ENCODE measurements at places on chromosomes 1 and 21. TPM values are rescaled to one million over a fixed set of nuclear protein-coding genes. Genes with fewer than 3 reads are reported as not detected.

DNA sequence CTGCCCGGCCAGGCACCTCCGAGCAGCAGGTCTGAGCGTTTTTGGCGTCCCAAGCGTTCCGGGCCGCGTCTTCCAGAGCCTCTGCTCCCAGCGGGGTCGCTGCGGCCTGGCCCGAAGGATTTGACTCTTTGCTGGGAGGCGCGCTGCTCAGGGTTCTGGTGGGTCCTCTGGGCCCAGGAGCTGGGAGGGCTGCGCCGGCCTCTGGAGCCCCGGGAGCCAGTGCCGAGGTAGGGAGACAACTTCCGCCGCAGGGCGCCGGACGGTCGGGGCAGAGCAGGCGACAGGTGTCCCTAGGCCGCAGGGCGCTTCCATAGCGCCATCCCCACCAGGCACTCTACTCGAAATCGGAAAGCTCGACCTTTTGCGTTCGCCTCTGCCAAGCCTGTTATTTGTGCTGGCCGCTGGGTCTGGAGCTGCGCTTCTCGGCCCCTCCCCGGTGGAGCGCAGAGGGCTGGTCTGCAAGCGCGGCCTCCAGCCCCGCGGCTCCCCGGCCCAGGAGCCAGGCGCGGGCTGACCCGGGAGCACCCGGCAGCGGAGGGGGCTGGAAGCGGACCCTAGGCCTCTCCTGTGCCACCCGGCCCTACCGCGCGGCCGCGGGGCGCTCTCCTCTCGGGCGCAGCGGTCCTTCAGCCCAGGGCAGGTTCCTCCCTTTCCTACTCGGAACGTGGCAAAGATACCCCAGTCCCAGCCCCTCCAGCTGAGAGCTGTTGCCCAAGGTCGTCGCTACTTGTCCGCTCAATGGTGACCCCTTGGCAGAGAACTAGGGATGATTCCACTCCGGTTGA, 2.2 kb downstream of the SIM2 start:
- peak; percentile 15 for DNase-seq

GRCh38 chr1:83735526-83735925, 263.4 kb downstream of the TTLL7 start:
- DNase-seq = no peak

- no peak for DNase-seq
These were observed 4.1 kb downstream of the DDOST start for GRCh38 chr1:20657024-20657423.

DNA sequence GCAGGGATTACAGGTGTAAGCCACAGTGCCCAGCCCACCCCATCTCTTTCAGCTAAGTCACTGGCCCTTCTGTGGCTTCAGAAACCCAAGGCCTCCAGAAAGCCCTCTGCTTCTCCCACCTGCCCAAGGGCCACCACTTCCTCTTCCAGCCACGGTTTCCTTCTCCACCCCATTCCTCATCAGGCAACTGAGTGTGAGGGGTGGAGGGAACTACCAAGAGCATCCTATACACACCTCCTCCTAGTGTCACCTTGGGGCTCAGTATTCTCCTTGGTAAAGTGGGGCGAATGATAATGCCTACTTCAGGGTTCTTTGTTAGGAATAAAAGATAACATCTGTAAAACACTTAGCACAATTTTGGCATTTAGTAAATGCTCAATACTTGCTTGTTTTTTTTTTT, 30.0 kb downstream of the KNCN start:
- DNase-seq = peak; percentile 50

- DNase-seq = peak; percentile 60
These were observed 61.2 kb downstream of the GBP6 start for GRCh38 chr1:89425056-89425455.

DNA sequence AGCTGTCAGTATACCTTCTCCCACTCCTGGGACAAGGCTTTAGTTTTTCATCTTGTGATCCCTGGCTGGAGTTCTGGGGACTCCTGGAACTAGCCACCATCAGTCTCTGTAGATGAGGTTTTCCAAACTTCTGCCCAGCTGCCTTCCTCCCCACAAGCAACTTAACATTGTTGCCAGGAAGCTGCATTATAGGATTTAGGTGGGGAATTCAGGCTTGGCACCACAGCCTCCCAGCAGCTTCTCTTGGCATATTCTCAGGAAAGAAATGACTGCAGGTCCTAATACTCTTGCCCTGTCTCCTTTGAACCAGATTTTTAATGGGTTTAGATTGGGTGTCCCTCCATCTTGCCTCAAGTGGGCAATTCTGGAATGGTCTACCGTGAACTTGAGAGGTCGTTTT, 18.6 kb upstream of the KCNQ4 start:
- DNase-seq = no peak

DNA sequence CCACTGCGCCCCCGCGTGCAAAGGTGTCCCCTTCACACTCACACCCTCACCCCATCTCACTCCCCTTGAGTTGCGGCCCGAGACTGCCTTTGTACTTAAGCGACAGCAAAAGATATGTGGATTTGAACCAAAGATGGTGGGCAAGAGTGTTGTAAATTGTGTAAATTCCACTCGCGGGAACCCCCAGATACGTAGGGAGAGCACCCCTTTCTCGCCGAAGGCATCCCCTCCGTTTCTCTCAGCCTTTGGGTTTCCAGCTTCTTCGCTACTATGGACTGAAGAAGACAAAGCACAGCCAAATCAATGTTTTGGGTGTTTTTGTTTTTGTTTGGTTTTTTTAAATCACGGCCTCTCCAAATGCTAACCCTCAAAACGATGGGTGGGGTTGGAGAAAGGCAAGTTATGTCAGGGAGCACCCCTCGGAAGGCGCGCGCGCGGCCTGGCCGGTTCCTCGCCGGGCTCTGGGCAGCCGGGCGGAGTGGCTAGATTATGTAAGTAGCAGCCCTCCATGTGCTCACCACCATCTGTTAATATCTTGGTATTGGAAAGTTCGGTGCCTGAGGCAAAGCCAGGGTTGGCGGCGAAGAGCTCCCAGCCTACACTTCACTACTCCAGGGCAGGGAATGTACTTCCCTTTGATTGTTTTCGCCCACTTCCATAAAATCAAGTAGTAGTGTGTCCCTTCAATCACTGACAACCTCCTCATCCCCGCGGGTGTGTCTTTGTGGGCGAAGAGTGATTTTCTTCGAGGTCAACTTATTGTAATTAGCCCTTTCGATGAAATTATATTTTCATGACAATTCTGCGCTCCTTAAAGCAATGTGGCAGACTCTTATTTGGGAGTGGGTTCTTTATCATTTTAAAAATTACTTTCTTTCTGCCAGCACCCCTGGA, 4.0 kb upstream of the PROX1 start:
- no peak for DNase-seq

Gene TRIM17
- not detected for total RNA-seq

DNA sequence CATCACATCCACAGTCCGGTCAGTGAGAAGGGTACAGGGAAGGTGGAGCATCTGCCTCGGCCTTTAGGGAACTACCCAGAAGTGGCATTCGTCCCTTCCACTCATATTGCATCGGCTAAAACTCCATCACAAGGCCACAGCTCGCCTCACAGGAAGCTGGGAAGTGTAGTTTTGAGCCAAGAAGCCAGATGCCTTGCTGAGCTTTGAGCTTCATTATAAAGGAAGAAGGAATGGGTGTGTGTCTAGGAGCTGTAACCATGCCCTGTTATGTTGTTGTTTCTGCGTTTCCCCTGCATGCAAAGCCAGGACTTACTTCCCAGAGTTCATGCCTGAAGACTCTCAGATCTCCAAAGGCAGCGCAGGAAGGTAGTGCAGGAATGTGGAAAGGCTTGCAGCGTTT, 61.1 kb downstream of the OPTC start:
- DNase-seq = no peak

DNA sequence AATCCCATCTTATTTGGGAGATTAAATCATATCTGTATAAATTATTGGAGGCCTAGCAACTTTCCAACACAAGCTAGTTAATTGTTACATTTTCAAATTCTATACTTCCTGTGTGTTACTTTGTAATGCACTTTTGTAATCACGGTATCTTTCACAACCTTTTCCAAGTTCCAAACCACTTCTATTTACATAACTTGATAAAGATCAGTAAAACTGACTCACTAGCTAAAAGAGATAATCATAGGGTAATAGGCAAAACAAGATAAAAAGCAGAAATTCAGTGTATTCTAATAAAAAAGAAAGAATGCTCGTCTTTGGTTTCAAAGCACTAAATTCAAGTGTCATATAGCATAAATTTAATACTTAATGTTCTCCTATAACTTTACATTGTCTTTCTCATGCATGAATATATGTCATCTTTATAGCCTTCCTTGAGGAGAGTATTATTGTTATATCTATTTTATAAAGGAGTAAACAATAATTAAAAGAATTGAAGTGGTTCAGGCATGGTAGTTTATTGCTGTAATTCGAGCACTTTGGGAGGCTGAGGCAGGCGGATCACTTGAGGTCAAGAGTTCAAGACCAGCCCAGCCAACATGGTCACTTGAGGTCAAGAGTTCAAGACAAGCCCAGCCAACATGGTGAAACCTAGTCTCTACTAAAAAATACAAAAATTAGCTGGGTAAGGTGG, 66.4 kb downstream of the RGS13 start:
- DNase-seq = peak; percentile 85

DNA sequence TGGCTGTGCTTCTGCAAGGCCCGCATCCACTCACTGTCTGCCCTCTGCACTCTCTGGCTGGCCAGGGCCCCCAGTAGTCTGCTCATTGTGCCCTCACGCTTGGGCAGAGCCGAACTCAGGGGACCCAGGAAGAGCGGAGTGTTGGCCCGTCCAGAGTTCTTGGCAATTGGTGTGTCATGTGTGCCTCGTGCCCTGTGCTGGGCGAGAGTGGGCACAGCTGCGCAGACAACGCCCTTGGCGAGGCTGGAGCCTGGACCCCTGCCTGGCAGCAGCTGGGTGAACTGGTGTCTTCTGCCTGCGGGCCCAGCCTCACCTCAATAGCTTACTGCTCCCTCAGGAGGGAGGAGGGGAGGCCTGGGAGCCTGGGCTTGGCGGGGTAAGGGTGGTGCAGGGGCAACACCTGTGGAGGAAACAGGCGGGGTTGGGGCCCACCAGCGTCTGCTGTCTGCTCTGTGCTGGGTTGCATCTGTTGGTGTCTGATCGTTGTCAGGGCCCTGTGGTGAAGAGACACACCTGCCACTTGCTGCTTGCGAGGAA, 2.1 kb downstream of the GUK1 start:
- no peak for DNase-seq

DNA sequence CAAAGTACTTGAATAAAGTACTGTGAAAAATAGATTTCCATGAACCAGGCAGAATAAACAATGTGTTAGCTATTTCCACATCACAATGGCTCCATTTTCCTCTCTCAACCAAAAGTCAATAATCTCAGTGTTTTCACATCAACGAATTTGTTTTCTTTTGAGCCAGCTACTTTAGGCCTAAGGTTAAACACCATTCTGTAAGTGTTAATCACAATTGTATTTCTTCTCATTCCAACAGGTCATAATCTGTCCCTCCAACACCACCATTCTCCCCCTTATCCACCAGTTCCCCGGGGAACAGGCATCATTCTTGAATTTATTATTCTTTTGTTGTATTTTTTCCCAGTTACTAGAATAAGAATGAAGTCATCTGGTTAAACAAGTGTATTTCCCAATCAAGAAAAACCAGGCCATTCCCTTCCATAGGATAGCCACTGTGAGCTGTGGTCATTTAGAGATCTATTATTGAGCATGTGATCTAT, 66.2 kb upstream of the PALMD start:
- DNase-seq = no peak

DNA sequence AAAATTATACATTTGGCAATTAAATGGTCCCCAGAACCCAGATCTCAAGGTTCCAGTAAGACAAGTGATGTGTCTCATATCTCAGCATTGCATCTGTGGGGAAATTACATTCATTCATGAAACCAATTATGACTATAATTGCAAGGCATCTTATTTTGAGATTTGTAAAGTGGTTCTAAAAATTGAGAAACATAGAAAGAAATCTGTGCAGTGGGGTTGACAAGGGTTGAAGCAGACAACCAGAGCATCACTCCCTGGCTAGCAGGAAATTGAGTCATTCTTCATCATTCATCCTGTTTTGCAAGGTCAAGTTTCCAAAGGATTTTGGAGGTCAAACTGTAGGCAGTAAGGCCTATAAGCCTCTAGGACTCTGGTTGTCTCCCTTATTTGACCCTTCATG, 25.1 kb upstream of the MROH9 start:
- no peak for DNase-seq

Gene BEND5
- total RNA-seq = not detected

GRCh38 chr1:182050481-182051448, 10.7 kb downstream of the ZNF648 start:
- no peak for DNase-seq

DNA sequence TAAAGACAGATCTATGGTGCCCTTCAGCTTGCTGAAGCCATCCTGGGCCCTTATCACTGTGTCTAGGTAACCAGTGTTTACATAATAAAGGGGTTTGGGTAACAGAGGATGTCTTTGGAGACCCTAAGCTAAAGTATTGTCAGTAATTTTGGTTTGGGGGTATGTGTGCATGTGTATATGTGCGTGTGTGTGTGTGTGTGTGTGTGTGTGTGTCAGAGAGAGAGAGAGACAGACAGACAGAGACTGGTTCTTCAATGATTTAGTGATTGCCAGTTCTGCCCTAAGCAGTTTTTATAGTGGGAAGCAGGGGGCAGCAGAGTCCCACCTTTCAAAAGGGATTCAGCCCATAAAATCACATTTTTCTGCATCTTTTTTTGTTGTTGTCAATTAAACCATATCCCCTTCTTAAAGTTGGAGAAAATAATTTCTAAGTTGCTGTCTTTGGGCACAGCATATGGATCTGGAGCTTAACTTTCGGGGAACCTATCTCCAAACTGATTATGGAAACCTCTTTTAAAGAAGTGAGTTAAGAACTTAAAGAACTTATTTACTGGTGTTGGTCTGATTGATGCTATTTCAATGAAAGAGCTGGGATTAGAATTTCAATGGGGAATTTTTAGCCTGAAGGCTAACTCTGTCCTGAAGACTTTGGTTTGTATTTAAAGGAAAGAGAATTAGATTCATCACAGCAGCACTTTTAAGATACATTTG, 51.1 kb downstream of the ZNF326 start:
- DNase-seq = peak; percentile 55

GRCh38 chr1:78664763-78665162, 15.1 kb downstream of the IFI44 start:
- no peak for DNase-seq

- DNase-seq = no peak
These were observed 653 bp upstream of the IFFO2 start for GRCh38 chr1:18957136-18957521.

DNA sequence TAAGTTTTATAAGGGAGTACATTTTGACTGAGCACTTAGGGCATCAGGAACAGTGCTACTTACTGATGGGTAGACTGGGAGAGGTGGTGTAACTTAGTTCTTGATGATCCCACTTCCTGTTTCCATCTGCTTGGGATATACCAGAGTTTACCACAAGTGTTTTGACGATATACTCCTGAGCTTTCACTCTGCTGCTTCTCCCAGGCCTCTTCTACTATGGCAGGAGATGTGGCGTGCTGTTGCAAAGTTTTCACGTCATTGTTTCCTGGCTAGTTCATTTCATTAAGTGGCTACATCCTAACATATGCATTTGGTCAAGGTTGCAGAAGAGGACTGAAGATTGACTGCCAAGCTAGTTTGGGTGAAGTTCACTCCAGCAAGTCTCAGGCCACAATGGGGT, 41.3 kb upstream of the LAMC2 start:
- no peak for DNase-seq
